GOT3 (cell line): ENCODE measurements at places on chromosomes 3 and 15.

DNA sequence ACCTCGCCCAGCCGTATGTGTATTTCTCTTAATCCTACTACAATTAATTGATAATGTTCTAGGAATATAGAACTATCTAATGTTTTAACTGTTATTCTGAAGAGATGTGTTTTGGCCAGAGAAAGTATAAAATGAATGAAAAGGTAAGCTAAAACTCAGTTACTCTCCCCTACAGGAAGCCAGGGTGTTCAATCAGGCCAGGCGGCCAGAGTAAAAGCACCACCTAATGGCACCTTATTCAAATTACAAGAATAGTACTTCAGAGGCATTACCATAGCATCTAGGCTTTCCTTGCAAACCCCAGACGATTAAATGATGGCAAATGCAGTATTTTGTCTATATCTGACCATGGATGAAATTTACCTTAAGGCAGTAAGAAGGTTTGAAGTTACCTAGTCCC is 10.4 kb downstream of the SLC12A8 start:
- no peak for DNase-seq

- no peak for DNase-seq
Measured at GRCh38 chr3:30984855-30985749, 90.6 kb upstream of the GADL1 start.

- no peak for DNase-seq
Measured at GRCh38 chr3:195048059-195048905, 222.7 kb downstream of the XXYLT1 start.

DNA sequence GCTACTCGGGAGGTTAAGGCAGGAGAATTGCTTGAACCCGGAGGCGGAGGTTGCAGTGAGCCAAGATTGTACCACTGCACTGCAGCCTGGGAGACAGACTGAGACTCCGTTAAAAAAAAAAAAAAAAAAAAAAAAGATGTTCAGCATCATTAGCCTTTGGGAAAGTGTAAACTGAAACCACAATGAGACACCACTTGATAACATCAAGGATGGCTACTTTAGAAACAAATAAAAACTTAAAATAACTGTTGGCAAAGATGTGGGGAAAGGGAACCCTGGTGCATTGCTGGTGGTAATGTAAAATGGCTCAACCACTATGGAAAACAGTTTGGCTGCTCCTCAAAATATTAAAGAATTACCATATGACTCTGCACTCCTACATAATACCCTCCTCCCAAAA is 1.9 kb downstream of the LEO1 start:
- no peak for DNase-seq

DNA sequence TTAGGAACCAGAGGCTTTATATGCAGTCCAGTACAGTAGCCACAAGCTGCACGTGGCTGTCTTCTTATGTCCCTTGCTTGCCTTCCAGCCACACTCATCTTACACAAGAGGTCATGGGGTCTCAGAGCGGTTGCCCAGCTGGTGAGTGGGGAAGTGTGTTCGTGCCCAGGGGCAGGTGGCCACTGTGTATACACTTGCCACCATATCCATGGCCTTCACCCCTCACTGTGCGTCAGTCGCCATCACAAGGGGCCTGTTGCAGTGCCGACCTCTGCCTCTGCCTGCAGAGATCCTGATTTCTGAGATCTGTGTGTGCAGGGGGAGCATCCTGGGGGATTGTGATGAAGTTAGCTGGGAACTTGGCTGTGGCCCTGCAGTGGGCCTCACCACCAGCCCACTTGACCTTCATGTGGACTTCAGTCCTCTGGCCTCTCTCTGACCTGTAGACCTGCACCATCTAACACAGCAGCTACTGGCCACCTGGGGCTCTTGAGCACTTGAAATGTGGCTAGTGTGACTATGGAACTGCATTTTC is 43.1 kb upstream of the SACM1L start:
- no peak for DNase-seq

DNA sequence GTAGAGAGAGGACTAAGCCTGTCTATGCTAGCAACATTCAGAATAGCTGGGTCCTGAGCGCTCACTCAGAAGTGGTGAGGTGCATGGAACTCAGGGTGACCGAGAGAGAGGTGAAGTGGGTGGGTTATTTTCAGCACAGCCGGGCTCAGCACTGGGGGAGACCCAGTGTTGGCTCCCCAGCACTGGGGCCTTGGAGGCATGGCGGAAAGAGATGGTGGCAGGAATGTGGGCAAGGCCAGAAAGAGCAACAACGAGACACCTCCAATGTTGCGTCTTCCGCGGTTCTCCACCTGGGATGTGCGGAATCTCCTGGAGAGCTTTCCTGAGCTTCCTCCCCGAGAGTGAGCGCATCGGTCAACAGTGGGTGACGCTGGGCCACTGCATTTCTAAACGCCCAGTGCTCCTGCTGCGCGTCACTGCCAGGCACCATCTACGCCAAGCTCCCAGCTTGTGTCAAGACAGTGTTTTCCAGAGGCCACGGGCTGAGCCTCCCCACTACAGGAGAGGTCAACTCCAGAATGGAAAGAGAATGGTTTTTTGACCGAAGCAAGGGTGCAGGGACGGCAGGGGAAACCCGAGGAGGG is 148.4 kb downstream of the ADAMTS17 start:
- DNase-seq: no peak

- no peak for DNase-seq
Measured at GRCh38 chr3:13772885-13773745, 106.8 kb downstream of the WNT7A start.

DNA sequence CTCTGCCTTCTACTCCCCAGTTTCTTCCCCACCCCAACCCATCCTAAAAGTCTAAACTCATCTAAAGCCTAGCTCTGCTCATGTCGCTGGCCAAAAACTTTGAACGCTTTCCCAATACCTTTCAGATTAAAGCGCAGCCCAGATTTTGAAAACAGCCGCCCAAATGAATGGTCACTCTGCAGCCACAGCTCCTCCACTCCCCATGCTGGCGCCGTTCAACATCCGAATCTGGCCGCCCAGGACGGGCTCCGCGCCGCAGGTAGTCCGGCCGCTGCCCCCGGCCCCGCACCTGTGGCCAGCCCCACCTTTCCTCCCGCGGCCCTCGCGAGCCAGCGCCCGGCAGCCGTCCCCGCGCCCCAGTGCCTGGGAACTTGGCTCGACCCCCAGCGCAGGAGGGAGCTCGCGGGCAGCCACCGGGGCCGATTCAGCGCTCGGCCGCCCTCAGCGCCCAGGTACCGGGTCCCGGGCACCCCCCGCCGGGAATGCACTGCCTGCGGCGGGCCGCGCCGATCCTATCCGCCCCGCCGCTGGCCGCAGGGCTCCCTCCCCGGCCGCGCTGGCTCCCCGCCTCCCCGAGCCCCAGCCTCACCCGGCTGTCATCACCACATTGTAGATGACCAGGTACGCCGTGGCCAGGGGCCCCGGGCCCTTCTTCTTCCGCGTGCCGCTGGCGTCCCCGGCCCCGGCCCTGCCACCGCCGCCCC is 417 bp downstream of the HACD2 start:
- DNase-seq: no peak

DNA sequence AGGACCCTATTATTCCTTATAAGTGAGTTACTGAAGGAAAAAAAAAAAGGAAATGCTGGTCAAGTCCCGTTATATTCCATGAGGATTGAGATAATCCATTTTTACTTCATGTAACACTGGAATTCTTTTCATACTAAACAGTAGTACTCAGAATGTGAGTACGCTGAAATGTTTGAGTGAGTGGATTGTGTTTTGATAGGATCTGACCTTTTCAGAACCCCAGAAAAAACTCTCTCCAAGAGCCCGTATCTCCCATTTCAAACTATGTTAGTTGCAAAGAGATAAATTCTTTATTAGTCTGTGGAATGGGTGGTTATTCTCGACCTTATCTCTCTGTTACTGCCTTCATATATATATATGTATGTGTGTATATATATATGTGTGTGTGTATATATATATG is 2.5 kb upstream of the LPP start:
- DNase-seq: no peak

- no peak for DNase-seq
Measured at GRCh38 chr3:49004352-49005302, 2.6 kb upstream of the WDR6 start.

DNA sequence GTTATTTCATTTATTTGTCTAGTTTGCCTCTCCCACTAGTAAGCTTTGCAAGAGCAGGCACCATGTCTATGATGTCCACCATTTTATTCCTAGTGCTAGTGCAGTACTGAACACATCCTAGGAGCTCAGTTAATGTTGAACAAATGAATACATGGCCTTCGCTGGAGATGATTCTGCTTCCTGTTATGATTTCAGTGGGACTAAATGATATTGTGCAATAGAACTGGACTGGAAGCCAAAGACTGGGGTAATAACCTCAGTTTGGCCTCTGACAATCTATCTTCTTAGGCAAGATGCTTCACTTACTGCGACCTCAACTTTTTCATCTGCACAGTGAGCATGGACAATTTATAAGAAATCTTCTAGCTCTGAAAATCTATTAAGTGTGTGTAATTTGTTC is 191.3 kb downstream of the ADAMTSL3 start:
- DNase-seq: no peak

GRCh38 chr3:13141991-13142412 is 68.8 kb upstream of the IQSEC1 start:
- no peak for DNase-seq

- no peak for DNase-seq
Measured at GRCh38 chr15:29569533-29570092, 252.7 kb downstream of the TJP1 start.

DNA sequence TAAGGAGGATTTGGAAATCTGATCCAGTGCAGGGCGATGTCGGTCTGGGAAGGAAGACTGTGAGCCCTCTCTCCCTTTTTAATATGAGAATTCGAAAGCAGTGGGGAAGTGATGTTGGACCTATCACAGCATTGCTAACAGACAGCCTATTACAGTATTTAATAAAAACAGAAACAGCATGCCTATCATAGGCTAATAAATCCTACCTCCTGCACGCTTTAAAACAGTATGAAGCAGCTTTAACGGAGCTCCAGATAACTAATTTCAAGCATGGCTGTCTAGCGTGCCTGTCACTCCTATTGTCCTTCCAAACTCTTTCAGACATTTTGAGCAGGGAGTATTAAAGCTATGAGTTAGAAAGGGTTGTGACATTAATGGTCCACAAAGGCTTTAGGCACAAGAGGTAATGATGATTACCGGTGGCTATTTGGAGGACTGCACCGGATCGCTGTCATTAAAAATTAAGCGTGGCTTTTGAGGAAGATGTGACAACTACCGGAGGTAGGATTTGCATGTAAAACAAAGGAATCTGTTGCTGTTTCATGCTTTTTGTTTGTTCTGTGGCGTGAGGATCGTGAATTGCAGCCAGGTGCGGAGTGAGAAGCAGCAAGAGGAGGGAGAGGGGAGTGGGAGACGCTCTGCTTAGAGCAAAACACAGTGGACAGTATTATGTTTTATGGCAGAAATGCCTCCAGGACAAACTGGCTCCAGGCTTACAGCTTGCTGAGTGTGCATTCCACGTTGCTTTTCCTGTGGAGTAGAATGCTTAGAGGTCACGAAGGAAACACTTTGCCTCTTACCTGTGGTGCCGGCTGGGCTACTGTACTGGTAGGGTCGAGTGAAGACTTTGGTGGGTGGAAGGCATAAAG is at the start of gene KCNMB2:
Gene KCNMB2, plus strand, starts transcription at position 226 of the 869 bp plus-strand sequence.
- no peak for DNase-seq

GRCh38 chr15:68630211-68630555 is 51.4 kb downstream of the CORO2B start:
- DNase-seq: no peak

DNA sequence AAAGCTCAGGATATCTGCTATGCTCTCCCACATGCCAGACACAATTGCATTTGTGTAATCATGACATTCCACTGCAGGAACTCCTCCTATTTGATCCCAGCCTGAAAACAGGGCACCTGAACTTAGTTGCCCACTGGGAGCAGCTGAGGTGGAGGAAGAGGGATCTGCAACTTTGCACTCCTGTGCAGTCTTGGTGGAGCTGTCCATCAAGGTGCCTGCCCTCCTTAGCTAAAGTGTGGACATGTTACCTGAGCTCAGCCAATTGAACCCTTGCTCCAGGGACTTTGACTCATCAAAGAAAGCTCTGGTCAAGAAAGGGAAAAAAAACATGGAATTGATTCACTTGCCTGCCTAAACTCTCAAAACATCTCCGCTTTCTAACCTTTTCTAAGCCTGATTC is 33.3 kb upstream of the TUBGCP5 start:
- no peak for DNase-seq

DNA sequence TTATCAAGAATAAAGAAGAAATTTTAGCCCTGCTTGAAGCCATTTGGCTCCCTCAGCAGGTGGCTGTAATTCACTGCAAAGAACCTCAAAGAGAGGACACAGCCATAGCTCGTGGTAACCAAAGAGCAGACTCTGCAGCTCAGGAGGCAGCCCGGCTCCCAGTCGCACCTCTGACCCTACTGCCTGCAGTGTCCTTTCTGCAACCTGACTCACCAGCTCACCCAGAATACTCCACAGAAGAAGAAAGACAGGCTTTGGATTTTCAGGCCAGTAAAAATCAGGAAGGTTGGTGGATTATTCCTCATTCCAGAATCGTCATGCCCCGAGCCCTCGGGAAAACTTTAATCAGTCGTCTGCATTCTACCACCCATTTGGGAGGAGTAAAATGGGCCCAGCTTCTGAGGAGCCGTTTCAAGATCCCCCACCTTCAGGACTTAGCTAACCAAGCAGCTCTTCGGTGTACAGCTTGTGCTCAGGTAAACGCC is 38.6 kb downstream of the ZBTB11 start:
- DNase-seq: no peak

GRCh38 chr15:32867313-32867626 is 149.5 kb downstream of the GREM1 start:
- DNase-seq: no peak

DNA sequence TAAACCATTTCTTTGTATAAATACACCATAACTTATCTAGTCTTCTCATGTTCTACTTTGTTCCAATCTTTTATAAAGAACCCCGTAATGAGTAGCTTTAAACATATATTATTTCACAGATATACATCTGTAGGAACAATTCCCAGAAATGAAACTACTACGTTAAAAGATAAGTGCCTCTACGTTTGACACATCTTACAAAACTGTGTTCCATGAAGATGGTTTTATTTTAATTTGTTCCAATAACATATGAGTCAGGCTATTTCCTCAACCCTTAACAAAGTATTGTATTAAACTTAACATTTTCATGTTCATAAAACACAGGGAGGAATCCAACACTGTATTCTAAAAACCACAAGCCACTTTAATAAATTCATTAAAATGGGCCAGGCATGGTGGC is 52.9 kb downstream of the TRPM7 start:
- no peak for DNase-seq

DNA sequence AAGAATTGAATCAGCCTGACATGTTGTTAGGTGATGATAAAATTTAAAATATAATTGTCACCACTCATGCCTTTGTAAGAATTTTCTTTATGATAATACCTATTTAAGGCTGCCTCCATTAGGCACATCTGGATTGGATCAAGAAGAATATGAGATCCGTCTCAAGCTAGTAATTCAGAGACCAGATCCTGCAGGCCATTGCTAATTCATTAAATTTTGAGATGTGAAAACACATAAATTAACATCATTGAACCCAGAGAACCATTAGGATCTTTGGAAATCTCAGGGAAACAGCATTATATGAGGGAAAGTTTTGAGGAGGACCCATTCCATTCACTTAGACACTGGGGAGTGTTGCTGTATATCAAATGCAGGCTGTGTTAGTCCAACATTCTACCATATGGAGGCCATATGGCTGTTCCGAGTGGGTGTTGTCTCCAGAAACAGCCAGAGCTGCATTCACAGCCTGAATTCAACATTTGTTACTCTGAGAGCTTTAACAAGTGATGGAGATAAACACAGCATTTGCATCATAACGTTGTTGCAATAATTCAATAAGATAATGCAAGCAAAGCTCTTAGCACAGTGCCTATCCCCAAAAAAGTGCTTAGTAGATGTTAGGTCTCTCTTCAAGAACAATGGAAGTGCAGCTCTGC is 67.4 kb downstream of the DTWD1 start:
- no peak for DNase-seq

- DNase-seq: no peak
Measured at GRCh38 chr3:167892205-167892604, 156.7 kb downstream of the SERPINI1 start.
